ENCODE measurements at places on chromosomes 13 and 19.

DNA sequence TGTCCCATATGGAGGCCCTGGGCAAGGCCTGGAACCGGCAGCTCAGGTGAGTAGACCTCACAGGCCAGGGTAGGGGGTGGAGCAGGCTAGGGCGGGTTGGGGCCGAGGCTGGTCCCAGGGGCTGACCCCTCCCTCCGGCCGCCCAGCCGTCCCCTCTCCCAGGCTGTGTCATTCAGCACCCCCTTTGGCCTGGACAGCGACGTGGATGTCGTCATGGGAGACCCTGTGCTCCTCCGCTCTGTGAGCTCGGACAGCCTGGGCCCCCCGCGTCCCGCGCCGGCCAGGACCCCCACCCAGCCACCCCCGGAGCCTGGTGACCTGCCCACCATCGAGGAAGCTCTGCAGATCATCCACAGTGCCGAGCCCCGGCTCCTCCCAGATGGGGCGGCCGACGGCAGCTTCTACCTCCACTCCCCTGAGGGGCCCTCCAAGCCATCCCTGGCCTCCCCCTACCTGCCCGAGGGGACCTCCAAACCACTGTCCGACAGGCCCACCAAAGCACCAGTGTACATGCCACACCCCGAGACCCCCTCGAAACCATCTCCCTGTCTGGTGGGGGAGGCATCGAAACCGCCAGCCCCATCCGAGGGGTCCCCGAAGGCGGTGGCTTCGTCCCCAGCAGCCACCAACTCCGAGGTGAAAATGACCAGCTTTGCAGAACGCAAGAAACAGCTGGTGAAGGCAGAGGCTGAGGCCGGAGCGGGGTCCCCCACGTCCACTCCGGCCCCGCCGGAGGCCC lies 16.0 kb downstream of the CAMSAP3 start:
- DNase-seq = no peak

- DNase-seq = no peak
Measured at GRCh38 chr19:21587549-21587948, 82.1 kb downstream of the ZNF429 start.

DNA sequence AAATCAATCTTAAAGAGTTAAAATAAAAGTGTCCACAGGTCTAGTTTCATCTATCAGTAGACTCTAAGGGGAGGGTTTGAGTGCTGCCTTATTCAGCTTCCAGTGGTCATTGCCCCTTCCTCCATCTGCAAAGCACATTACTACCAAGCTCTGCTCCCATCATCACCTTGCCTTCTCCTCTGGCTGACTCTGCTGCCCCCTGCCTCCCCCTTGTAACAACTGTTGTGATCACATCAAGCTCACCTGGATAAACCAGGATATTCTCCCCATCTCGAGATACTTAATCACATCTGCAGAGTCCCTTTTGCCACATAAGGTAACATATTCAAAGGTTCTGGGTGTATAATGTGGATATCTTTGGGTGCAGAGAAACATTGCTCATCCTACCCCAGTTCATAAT lies 43.3 kb upstream of the GPC6 start:
- no peak for DNase-seq

DNA sequence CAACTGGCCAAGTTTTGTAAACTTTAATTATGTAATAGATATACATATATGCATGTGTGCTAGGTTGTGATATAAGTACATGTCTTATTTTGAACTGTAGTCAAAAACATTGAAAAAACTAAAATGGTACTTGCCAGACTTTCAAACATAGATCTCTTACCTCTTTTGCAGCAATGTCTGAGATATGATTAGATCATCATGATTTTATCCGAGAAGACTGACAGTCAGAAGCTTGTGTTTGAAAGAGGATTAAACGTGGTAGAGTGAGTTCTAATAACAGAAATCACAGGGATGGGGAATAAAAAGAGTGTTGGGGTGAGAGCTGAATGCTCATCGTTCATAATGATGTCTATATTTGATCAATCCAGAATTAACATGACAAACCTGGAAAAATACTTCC lies 18.2 kb upstream of the ACP7 start:
- no peak for DNase-seq

DNA sequence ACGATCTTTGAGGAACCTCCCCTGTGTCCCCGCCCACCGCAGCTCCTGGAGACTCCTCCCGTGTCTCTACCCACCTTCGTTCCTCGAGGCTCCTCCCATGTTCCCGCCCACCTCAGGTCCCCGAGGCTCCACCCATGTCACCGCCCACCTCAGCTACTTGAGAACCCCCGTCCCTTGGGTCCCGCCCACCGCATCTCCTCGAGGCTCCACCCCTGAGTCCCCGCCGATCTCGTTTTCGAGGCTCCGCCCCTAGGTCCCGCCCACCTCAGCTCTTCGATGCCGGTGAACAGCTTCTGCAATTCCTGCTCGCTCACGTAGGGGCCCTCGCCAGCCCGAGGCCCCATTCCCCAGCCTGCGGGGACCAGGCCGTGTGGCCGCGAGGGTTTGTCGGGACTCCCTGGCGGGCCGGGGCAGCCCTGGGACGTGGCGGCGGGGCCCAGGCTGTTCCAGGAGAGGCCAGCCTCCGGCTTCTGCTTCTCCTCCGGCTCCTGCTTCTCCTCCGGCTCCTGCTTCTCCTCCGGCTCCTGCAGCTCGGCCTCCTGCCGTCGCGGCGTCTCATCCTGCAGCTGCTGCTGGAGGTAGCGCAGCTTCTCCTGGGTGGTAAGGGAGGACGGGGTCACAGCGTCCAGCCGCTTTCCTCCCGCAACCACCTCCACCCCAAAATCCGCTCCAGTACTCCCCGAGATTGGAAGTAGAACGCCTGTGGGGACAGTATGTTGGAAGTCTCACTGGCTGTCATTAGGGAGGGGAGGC lies 16.7 kb downstream of the TSKS start:
- no peak for DNase-seq

- DNase-seq = no peak
Measured at GRCh38 chr13:105007166-105007808, 1528.2 kb downstream of the EFNB2 start.

DNA sequence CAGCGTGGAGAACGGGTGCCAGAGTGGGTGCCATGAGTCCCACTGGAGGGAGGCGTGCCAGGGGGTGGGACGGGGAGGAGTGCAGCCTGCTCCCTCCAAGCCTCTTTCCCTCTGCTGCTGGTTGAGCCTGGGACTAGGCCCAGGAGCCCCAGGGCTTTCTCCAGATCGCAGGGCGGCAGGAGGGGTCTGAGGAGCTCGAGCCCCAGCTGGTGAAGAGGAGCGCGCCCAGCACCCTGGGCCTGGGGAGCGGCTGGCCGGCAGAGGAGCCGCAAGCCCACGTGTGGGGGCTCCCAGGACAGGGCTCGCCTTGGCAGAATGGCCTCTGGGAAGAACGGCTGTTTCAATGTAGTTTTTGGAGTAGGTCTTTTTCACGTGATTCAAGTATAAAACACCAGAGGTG lies 12.2 kb upstream of the DCUN1D2 start:
- no peak for DNase-seq

GRCh38 chr13:110341445-110342244 lies 34.6 kb downstream of the COL4A2 start:
- DNase-seq = peak; percentile 74

GRCh38 chr13:69109891-69110525 lies 997.6 kb upstream of the ATXN8OS start:
- DNase-seq = no peak

- no peak for DNase-seq
Measured at GRCh38 chr19:4174213-4174894, 8.0 kb downstream of the SIRT6 start.

DNA sequence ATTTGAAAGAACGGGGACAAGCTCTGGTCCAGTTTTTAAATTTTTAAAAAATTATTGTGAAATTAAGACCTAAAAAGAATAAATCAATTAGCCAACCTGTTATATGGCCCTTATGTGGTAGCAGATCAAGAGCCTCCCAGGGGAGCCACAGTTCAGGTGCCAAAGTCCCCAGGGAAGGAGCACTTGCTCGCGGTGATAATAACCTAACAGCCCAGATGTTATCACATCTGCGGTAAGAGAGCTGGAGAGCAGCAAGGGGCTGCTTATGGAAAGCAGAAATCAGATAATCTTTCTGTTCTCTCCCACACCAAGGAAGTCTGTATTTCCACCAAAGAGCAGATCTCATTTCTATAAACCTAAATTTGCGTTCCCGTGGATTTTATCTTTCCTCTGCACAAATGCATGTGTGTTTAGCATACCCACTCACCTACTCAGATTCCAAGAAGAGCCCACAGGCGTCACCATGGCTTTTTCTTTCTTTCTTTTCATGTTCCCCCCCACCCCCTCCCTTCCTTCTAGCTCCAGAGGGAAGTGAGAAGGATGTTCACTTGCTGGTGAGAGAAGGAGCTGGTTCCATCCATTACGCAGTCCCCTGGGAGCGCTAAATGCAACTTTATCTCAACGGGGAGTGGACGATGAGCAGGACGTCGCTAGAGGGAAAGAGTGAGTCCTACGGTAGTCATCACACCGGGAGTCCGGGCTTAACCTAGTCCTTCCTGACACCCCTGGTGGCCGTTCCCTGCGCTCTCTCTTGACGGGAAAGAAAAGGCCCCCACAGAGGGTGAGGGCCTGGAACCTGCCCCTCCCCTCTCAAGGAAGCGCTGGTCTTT lies 1.6 kb upstream of the POU4F1 start:
- no peak for DNase-seq

- DNase-seq = no peak
Measured at GRCh38 chr13:114017966-114018365, 44.1 kb upstream of the C13orf46 start.

DNA sequence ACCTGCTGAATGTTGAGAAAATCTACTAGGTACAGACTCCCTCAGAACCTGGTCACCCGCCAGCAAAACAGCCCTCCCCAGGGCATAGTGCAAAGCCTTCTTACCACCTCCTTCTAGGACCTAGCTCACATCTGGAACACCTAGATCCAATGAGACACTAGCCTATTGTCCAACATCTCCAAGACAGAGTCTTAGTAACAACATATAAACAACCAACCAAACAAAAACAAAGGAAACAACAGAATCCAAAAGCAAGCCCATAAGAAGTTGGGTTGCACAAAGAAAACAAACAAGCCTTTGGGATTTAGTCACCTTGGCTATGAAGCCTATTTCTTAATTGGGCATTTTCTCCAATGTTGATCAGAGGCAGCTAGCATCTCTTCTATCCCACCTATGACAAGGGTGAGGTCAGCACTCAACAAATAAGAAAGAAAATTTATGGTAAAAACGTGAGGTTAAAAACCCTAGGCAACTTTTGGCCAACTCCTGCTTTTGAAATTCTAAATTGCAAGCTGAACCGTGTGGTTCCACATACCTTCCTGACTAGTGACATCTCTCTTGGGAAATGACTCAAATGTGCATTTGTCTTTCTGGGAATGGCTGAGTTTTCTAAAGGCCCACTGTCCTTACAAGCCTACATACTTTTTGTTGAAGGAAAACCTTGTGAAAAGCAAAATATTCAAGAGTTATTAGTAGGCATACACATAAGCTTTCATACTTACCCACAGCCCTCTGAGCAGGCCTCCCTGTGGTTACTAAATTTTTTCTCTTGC lies 66.7 kb downstream of the FAM216B start:
- no peak for DNase-seq

- DNase-seq = no peak
Measured at GRCh38 chr19:17751912-17752273, 616 bp downstream of the FCHO1 start.

DNA sequence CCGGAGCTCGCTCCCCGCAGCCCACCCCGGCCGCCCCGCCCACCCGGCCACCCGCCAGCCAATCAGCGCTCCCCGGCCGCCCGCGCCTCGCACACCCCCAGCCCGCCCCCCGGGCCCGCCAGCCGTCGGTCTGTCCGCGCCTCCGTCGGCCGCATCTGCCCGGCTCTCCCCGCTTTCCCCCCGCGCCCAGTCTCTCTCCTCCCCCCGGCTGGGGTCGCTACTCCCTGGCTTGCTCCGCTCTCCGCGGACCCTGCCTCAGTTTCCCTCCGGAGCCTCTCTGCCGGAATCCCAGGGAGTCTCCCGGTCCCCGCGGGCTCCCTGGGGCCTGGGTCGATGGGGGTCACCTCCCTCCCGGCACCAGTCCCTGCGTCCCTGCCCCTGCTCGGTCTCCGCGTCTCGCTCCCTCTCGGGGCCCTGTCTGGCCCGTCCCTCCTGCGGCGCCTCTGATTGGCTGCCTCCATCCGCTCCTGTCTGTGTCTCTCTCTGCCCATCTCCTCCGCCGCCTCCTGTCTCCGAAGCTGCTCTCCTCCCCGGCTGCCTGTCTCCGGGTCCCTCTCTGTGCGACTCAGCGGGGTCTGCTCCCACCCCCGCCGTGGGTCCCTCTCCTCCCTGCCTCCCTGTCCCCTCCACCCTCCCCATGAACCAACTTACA lies 484 bp downstream of the IL11 start:
- DNase-seq = no peak

DNA sequence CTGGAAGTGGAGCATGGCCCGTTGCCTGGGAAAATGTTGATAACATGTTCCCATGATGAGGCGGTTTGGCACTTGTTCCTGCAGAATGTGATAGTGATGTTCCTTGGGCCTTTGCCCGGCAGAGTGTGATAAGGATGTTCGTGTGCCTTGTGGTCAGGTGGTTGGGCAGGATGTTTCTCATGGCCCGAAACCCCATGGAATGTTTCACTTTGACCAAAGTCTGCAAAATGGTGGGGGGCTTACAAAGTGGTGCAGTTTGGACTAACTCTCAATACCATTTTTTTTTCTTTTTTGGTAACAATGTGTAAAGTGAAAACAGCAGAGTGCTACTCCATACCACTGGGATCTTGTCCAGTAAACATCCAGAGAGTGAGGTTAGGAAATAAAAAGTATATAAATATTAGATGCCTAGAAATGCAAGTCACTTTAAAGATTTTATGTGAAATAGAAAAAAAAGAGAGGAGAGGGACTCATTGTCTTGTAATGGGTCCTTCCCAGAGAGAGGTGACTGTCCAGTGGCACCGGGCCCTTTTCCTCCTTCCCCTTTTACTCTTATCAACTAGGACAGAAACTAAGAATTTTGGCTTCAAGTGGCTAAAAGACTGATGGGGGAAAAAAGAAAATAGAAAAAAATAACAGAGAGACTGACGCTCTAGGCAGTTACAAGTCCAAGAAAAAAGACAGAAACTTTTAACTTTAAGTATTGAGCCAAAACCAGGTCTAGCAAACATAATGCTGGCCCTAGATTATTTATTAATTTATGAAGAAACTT lies 5.7 kb downstream of the FPR3 start:
- peak; percentile 79 for DNase-seq

- no peak for DNase-seq
Measured at GRCh38 chr13:46374710-46375109, 12.3 kb downstream of the RUBCNL start.

DNA sequence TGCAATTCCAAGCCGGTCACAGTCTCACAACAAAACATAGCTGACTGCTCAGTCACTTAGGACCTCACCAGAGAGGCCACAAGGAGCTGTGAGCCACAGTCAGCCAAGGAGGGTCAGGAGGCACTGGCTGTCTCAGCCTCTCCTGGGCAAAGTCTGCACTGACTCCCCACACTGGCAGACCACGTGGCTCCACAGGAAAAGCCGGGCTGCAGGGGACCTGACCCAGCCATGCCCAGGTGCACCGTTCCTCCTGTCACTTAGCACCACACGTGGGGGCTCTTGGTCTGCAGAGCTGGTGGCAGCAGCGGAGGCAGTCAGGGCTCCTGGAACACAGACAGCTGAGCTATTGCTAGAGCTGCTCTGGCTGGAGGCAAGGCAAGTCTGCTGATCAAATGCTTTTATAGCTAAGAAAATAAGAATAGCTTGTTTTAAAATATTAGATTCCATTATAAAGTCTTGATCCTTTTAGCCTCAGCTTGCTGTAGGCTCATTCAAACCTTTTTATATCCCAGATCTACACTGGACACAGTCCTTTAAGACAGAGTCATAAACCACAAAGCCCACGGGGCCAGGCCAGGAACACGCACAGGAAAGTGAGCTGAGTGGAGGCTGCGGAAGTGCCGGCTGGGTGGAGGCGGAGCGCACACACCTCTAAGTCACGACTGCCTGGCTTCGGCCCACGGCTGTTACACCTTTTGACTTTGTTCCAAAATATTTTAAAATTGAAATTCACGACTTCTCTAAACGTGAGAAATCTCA lies 744.1 kb downstream of the UQCRFS1 start:
- no peak for DNase-seq
